ENCODE measurements at places on chromosomes 5 and 9.

DNA sequence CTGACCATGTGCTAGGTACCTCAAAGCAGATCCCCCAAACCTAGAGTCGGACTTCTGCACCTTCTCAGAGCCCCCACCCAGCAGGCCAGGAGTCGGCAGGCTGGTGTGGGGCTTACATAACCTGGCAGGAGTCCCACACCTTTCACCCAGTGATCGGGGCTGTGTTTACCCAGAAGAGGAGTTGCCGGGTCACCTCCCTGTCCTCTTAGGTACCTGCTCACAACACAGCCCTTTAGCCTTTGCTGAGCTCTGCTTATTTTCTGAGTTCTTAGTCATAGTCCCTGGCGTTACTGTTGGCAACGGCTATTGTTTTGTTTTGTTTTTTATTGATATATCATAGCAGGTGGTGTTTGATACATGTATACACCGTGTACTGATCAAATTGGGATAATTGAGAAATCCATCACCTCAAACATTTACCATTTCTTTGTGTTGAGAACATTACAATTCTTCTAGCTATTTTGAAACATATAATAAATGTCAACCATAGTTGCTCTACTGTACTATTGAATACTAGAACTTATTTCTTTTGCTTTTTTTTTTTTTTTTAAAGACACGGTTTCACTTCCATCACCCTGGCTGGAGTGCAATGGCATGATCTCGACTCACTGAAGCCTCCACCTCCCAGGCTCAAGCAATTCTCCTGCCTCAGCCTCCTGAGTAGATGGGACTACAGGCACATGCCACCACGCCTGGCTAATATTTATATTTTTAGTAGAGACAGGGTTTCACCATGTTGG lies 10.4 kb upstream of the EEIG1 start:
- no peaks in the 10 kb centered on the region for H3K4me1 ChIP-seq
- no peak overlapping the region for H3K27ac ChIP-seq
- no peak overlapping the region for H3K4me3 ChIP-seq
- no peaks in the 10 kb centered on the region for H3K36me3 ChIP-seq

GRCh38 chr9:27337833-27338526 lies 41.0 kb upstream of the EQTN start:
- H3K27me3 ChIP-seq, result no peaks in the 10 kb centered on the region
- no peak overlapping the region for H3K4me3 ChIP-seq
- no peak for DNase-seq
- peaks cover 69% of the 10 kb centered on the region for H3K4me1 ChIP-seq

DNA sequence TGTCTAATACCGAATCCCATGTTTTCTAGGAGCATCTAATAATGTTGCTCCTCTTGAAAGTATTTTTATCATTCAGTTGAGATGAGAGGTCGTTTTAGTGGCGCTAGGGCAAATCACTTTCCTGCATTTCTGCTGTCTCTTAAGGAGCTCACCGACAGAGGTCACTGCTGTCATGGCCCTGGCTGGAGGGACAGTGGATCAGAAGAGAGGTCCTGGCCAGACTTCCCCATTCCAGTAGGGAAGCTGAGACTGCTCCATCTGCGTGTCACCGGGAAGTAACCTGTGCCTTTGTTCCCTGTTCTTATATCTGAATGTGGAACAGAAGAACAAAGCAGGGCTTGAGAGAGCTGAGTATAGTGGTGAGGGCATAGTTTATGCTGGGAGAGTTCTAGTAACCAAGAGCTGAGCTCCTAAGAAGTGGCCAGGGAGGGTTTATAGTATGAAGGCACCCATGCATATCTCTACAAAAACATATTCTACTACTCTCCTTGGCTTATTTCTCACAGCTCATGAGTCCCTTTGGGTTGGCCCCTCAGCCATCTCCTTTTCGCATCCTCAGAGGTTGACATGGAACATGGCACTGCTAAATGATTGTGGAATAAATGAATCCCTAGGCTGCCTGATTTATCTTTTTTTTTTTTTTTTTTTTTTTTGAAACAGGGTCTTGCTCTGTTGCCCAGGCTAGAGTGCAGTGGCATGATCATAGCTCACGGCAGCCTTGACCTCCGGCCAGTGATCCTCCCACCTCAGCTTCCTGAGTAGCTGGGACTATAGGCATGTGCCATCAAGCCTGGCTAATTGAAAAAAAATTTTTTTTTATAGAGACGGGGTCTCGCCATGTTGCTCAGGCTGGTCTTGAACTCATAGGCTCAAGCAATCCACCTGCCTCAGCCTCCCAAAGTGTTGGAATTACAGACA lies 27.2 kb downstream of the ATP6V0E1 start:
- H3K27me3 ChIP-seq, result no peaks in the 10 kb centered on the region
- no peaks in the 10 kb centered on the region for H3K36me3 ChIP-seq
- no peak overlapping the region for H3K4me3 ChIP-seq
- no peak for DNase-seq
- peaks cover 60% of the 10 kb centered on the region for H3K4me1 ChIP-seq

DNA sequence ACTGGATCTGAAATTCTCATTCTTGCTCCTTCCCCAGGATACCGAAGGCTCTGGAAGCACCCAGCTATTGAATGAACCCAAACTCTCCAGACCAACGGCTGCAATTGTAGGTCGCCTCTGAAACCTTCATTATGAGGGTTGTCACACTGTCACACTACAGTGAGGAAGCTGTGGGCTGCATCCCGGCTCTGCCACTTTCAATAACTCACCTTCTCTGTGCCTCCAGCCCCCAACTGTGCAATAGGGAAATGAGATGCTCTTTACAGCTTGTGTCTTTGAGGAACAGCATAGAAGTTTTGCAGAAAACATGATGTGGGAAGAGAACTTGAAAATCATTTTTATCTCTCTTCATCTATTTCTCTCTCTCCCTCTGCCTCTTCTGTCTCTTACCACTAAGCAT lies 69.6 kb upstream of the TGFBR1 start:
- DNase-seq, result no peak
- H3K4me1 ChIP-seq, result peaks cover 1% of the 10 kb centered on the region
- no peak overlapping the region for H3K27ac ChIP-seq
- no peak overlapping the region for H3K4me3 ChIP-seq
- no peaks in the 10 kb centered on the region for H3K36me3 ChIP-seq

GRCh38 chr9:116904165-116904564 lies 217.1 kb downstream of the TRIM32 start:
- no peaks in the 10 kb centered on the region for H3K36me3 ChIP-seq
- DNase-seq, result no peak
- H3K4me1 ChIP-seq, result no peaks in the 10 kb centered on the region
- no peak overlapping the region for H3K27ac ChIP-seq
- no peaks in the 10 kb centered on the region for H3K27me3 ChIP-seq

GRCh38 chr9:107243742-107244141 lies 39.3 kb upstream of the RAD23B start:
- H3K27ac ChIP-seq, result peak overlapping the region; percentile 45
- no peaks in the 10 kb centered on the region for H3K4me1 ChIP-seq
- H3K4me3 ChIP-seq, result no peak overlapping the region
- DNase-seq, result no peak
- H3K27me3 ChIP-seq, result no peaks in the 10 kb centered on the region
- H3K36me3 ChIP-seq, result no peaks in the 10 kb centered on the region

- H3K27me3 ChIP-seq, result no peaks in the 10 kb centered on the region
- no peak for DNase-seq
- H3K4me3 ChIP-seq, result no peak within 1 kb of the TSS
- no peak within 1 kb of the TSS for H3K27ac ChIP-seq
- no peaks in the 10 kb centered on the region for H3K36me3 ChIP-seq
Observed at GRCh38 chr5:102498271-102499034, at the start of gene SLCO6A1. SLCO6A1 (minus strand) TSS chr5:102499001; CDS start chr5:102498844, 157 bp downstream.

- no peak overlapping the region for H3K4me3 ChIP-seq
- no peaks in the 10 kb centered on the region for H3K36me3 ChIP-seq
- H3K27me3 ChIP-seq, result no peaks in the 10 kb centered on the region
- peak overlapping the region; percentile 51 for H3K27ac ChIP-seq
Observed at GRCh38 chr5:32017692-32018367, 156.3 kb downstream of the GOLPH3 start.

DNA sequence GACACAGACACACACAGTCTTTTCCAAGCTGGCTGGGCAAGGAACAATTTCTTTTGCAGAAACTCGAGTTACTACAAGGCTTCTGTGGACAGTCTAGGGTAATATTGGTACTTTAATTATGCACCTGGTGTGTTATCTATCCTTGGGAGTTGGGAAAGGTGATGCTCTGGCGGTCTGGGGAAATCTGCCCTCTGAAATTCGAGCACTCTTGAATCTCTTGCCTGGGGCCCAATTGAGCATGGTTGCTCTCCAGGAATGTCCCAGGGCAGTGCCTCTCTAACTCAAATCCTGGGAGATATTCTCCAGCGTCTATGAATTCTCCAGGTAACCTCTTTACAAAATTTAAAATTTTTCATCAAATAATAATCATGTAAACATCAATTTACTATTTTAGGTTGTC lies 69.3 kb downstream of the KCNIP1 start:
- H3K36me3 ChIP-seq, result no peaks in the 10 kb centered on the region
- H3K4me1 ChIP-seq, result peaks cover 10% of the 10 kb centered on the region
- H3K4me3 ChIP-seq, result no peak overlapping the region
- no peaks in the 10 kb centered on the region for H3K27me3 ChIP-seq
- DNase-seq, result no peak

DNA sequence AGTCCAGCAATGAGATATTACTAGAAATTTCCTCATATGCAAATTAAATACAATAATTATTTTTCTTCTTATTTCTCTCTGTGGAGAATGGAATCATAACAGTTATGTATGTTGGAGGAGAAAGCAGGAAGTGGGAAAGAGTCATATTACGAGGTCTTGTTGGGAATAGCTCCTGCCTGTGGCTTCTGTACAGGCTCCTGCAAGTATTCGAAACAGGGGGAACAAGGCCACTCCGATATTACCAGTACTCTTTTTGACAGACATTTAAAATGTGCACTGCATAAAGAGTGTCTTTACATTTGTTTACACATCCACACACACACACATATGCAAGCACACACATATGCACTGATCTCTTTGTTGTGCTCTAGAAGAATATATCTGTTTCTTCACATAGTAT lies 812.0 kb upstream of the ZNF608 start:
- DNase-seq, result no peak
- H3K4me1 ChIP-seq, result no peaks in the 10 kb centered on the region
- H3K27me3 ChIP-seq, result no peaks in the 10 kb centered on the region
- no peak overlapping the region for H3K27ac ChIP-seq
- H3K36me3 ChIP-seq, result no peaks in the 10 kb centered on the region

GRCh38 chr5:94575196-94575595 lies 43.2 kb downstream of the KIAA0825 start:
- no peaks in the 10 kb centered on the region for H3K4me1 ChIP-seq
- no peak for DNase-seq
- H3K27ac ChIP-seq, result no peak overlapping the region
- H3K27me3 ChIP-seq, result no peaks in the 10 kb centered on the region

DNA sequence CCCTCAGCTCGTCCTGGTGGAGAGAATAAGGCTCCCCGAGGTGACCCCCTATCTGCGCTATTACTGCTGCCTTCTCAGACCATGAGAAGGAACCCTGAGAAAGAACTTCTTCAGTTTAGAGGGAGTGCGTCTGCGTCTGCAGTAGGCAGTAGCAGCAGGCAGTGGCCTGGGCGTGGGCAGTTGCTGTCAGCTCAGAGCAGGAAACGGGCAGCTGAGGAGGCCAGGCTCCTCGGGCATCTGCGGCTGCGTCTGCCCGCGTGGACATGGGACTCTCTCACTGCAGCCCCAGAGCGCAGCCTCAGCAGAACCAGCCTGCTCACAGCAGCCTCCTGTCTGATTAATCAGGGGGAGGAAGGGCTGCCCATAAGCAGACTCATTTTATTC lies 49.8 kb upstream of the FCN1 start:
- H3K4me3 ChIP-seq, result no peak overlapping the region
- no peak overlapping the region for H3K27ac ChIP-seq
- no peaks in the 10 kb centered on the region for H3K27me3 ChIP-seq
- no peak for DNase-seq

- H3K4me1 ChIP-seq, result peaks cover 6% of the 10 kb centered on the region
- no peak overlapping the region for H3K4me3 ChIP-seq
- DNase-seq, result no peak
- peaks cover 1% of the 10 kb centered on the region for H3K36me3 ChIP-seq
Observed at GRCh38 chr9:133783331-133783731, 45.2 kb upstream of the SARDH start.

DNA sequence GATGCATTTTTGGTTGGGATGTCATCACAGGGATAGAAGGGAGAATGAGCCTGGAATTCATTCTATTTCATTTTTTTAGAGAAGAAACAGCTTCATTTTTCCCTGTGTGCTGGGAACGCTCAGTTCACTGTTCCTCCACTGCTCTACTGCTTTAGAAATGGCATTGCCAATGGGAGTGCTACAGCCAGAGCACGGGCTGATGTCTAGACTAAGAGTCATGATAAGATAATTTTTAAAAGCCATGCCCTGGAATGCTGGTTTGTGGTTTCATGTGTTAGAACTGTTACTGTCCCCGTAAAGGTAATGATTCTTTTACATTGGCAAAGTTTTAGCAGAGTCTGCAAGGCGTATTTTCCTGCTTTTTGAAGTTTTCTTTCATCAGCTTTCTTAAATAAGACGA lies 119.6 kb downstream of the SEMA6A start:
- H3K4me3 ChIP-seq, result no peak overlapping the region
- H3K4me1 ChIP-seq, result no peaks in the 10 kb centered on the region
- no peaks in the 10 kb centered on the region for H3K27me3 ChIP-seq
- no peak for DNase-seq
- H3K27ac ChIP-seq, result no peak overlapping the region

DNA sequence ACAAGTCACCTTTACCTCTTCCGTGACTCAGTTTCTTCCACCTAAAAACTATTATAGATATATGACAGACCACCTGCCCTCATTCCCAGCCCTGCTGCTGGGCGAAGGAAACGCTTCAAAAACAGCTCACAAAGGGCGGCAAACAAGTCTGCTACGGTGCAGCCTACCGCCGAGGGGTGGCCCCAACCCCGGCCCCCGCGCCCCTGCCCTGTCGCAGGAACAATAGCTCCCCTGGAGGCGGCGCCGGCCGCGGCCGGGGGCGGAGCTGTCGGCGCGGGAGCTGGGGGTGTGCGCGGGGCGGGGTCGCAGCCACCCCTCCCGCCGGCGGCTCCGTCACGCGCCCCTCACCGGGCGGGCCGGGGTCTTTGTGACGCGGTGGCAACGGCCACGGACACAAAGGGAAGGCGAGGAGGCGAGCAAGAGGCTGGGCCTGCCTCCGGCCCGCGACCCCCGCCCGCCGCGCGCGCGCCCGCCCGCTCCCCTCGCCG lies at the start of gene TMEFF1:
TMEFF1 (plus strand) TSS at position 362 of the 488 bp plus-strand sequence. CDS start 396 bp downstream, outside the sequence.
- no peaks in the 10 kb centered on the region for H3K36me3 ChIP-seq
- no peak for DNase-seq
- H3K27me3 ChIP-seq, result peaks cover 28% of the 10 kb centered on the region
- peaks cover 17% of the 10 kb centered on the region for H3K4me1 ChIP-seq

DNA sequence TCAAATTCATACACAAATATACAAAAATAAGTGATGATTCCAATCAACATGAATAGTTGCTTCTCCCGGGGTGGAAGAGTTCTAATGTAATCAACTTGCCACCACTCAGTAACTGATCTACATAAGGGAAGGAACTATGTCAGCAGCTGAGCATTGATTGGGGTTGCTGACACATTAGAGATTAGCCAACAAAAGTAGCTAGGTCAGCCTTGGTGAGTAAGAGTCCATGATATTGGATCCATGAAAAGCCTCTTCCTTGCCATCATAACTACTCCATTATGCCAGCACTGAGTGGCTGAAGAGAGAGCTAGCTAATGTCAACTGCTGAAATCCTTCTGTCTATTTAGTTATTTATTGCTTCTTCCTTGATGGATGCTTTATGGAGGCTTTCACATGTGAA lies 309.8 kb downstream of the NFIB start:
- no peaks in the 10 kb centered on the region for H3K27me3 ChIP-seq
- no peaks in the 10 kb centered on the region for H3K4me1 ChIP-seq
- no peak overlapping the region for H3K27ac ChIP-seq
- no peak for DNase-seq
- no peaks in the 10 kb centered on the region for H3K36me3 ChIP-seq

- DNase-seq, result no peak
- no peak overlapping the region for H3K27ac ChIP-seq
- H3K27me3 ChIP-seq, result no peaks in the 10 kb centered on the region
- no peak overlapping the region for H3K4me3 ChIP-seq
Observed at GRCh38 chr5:92939428-92939827, 641.6 kb downstream of the NR2F1-AS1 start.

Measured in esophagus squamous epithelium (tissue), 5 donors.